ENCODE measurements at places on chromosomes 3 and 15. TPM values are rescaled to one million over a fixed set of nuclear protein-coding genes. Genes with fewer than 3 reads are reported as not detected.

DNA sequence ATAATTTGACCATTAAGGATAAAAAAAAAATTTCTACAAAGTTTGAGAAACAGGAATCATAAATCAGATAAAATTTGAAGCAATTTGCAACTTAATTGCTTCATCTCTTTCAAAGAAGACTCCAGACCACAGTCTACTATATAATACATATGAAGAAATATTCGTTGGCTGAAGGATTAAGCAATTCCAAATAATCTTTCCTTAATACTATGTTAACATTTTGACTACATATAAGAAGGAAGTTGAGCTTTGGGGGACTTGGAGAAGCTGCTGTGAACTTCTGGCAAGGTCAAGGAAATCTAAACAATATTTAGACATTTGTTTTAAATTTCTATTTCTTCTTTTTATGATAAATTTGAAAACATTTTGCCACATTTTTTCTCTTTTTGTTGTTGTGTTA is 13.5 kb upstream of the GABRR3 start:
- no peaks in the 10 kb centered on the region for H3K4me1 ChIP-seq
- no peaks in the 10 kb centered on the region for H3K27me3 ChIP-seq
- no peak overlapping the region for H3K4me3 ChIP-seq
- DNase-seq: no peak
- no peak overlapping the region for H3K27ac ChIP-seq

GRCh38 chr15:96583671-96584070 is 253.2 kb downstream of the NR2F2 start:
- H3K27me3 ChIP-seq: no peaks in the 10 kb centered on the region
- H3K4me1 ChIP-seq: no peaks in the 10 kb centered on the region
- no peak overlapping the region for H3K27ac ChIP-seq

- no peaks in the 10 kb centered on the region for H3K27me3 ChIP-seq
- peak overlapping the region; percentile 29 for H3K27ac ChIP-seq
- no peaks in the 10 kb centered on the region for H3K36me3 ChIP-seq
Observed at GRCh38 chr3:58353722-58354553, 21.2 kb downstream of the PXK start.

- H3K27ac ChIP-seq: no peak overlapping the region
- no peak for DNase-seq
- H3K4me1 ChIP-seq: no peaks in the 10 kb centered on the region
- H3K4me3 ChIP-seq: no peak overlapping the region
- H3K36me3 ChIP-seq: no peaks in the 10 kb centered on the region
- no peaks in the 10 kb centered on the region for H3K27me3 ChIP-seq
Observed at GRCh38 chr15:48126667-48127355, 6.0 kb downstream of the SLC24A5 start.

The EBLN2 gene
- total RNA-seq: 7.2 TPM

Data from liver (tissue), 10 donors.